ENCODE measurements at places on chromosomes 5 and 9.

- no peak for DNase-seq
Measured at GRCh38 chr5:136103118-136103517, 29.5 kb upstream of the SMAD5 start.

DNA sequence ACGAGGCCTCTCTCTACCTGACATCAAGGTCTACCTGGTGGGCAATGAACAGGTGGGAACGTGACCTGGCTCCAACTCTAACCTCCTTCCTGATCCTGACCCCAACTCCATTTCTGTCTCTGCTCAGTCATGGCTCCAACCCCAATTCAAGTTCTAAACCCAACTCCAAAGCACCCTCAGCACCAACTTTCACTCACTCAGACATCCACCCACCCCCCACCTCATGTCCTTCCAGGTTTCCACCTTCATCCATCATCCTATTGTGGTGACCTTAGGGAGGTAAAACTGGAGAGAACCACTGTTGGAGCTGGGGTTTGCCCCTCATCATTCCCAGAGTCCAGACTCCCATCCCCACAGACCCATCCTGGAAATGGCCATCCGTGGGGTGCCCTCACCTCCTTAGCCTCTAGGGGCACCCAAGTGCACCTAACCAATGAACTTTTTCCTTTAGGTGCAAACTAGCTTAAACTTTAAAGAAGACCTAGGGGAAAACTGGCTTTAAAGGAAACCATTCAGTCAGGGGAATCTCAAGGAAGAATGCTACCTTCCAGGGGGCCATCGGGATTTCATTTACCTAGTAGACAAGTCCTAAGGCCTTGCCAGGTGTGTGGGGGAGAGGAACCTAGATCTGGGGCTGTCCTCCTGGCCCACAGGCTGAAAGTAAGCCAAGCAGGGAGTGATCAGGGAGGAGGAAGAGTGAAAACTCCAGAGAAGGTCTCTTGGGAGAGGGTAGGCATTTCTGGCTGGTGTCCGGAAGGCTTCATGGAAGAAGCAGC is 11.3 kb downstream of the RGS14 start:
- no peak for DNase-seq

DNA sequence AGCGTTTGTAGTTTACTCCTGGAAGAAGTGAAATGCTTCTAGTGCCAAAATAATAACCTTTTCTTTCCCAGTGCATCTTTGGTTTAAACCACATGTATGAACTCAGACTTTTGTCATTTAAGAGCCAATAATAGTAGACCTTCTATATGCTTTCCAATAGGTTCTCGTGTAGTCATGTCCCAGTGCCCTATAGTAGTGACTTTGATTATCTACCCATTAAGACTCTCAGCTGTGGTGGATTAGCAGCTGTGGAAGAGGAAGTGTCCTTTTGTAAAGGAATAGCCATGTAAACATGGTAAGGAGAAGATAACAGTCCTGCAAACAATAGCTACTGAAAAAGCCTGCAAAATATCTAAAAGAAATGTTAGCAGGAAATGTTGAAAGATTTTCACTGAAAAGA is 765.3 kb downstream of the MTRR start:
- no peak for DNase-seq

- no peak for DNase-seq
Measured at GRCh38 chr9:121272401-121272948, 4.5 kb downstream of the GSN start.

GRCh38 chr5:90307782-90308181 is 101.8 kb downstream of the CETN3 start:
- DNase-seq: no peak

GRCh38 chr5:58022055-58022454 is 437.8 kb downstream of the PLK2 start:
- no peak for DNase-seq
